Mesothelial cell of epicardium (in vitro differentiated cells): ENCODE measurements at places on chromosomes 3 and 15.

- no peak for DNase-seq
Measured at GRCh38 chr3:106299300-106300098, 430.7 kb upstream of the CBLB start.

GRCh38 chr3:128725547-128726022, 398 bp upstream of the RAB7A start:
- no peak for DNase-seq

DNA sequence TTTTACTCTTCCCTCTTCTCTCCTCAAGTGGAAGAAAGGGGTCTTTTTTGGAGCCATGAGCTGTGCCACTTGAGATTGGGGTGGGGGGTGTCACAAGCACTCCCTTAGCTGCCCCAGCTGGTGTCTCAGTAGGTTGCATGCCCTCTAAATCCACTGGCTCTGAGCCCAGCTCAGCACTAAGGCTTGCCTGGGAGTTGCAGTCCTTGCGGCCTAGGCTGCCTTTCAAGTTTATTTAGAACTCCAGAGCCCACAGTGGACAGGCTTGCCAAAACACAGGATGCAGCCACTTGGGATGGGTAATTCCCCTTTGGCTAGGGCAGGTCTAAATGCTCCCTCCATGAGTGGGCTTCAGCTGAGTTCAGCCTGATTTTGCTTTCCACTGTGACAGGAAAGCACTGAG, 24.7 kb downstream of the C3orf20 start:
- DNase-seq = no peak

DNA sequence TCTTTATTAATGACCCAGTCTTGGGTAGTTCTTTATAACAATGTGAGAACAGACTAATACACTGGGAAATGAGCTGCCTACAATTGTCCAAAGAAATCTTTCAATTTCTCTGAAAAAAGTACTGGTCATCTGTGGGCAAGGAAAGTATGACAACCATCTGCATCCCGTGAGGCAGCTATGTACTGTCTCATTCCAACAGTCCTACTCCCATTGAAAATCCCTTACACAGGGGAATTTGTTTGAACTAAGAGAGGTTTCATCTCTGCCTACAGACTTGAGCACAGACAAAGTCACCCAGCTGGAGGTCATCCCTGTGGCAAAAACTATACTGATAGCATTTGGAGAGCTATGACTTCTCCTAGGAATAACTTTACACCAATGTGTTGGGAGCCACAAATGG, 27.1 kb downstream of the SHC4 start:
- no peak for DNase-seq

GRCh38 chr15:88704791-88705768, 66.3 kb downstream of the ISG20 start:
- DNase-seq = no peak

GRCh38 chr3:107236655-107237337, 140.4 kb upstream of the CCDC54 start:
- DNase-seq = no peak

DNA sequence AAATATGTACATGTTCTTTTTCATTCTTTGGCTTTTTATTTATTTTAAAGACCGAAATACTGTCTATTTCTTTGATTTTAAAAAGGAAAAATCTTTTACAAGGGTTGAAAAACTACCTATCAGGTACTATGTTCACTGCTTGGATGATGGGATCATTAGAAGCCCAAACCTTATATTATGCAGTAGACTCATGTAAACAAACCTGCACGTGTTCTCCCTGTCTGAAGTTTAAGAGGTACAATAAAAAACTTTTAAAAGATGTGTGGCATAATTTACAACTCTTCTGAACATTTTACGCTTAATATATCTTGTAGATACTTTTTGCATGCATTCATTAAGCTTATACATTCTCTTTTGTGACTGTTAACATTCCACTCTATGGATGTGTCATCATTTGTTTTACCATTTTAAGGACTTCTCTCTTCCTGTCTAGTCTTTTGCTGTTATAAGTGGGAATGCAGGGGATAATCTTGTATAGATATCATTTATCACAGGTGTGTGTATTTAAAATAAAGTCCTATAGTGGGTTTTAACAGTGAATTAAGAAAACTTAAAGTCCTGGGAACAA, 6.2 kb downstream of the MGA start:
- no peak for DNase-seq

- no peak for DNase-seq
Measured at GRCh38 chr3:24937228-24937627, 442.6 kb upstream of the THRB start.

DNA sequence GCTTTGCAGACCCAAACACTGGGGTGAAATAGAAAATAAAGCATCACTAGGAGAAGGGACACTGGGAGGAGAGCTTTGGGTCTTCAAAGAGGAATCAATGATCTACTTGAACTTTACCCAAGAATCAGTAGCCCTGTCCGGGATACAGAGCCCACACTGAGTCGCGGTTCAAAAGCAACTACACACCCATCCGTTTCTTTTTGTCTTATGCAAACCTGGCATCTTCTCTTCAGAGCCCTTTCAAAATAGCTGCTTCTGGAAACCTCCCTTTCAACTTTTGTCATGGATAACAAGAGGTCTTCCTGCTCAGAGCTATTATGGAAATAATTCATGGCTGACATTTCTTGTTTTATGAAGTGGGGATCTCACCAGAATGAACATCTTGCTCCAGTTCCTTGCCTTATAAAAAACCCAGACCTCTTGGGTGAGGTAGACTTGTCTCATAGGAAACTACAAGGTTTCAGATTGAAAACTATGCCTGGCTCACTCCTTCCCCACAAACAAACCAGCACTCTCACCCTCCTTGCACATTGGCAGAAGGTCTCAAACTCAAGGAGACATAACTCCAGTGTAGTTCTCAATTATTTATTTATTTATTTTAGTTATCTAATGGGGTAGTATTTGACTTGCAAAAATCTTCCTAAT, 115.1 kb upstream of the ARHGEF3 start:
- no peak for DNase-seq

DNA sequence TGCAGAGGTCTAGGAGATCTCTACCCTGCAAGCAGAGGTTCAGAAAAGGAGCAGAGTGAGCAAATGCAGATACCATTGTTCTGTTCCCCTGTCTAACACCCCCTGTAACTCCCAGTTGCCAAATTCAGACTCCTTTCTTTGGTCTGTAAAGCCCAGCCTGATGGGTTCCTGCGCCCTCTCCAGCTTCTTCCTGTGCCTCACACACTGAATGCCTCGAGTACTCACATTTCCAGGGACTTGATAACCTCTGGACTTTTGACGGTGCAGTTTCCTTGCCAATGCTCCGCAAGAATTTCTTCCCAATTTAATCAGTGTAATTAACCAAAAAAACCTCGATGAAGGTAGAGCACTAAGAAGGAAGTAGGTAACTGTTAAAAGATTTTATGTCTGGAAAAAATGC, 19.3 kb downstream of the PDE8A start:
- no peak for DNase-seq

DNA sequence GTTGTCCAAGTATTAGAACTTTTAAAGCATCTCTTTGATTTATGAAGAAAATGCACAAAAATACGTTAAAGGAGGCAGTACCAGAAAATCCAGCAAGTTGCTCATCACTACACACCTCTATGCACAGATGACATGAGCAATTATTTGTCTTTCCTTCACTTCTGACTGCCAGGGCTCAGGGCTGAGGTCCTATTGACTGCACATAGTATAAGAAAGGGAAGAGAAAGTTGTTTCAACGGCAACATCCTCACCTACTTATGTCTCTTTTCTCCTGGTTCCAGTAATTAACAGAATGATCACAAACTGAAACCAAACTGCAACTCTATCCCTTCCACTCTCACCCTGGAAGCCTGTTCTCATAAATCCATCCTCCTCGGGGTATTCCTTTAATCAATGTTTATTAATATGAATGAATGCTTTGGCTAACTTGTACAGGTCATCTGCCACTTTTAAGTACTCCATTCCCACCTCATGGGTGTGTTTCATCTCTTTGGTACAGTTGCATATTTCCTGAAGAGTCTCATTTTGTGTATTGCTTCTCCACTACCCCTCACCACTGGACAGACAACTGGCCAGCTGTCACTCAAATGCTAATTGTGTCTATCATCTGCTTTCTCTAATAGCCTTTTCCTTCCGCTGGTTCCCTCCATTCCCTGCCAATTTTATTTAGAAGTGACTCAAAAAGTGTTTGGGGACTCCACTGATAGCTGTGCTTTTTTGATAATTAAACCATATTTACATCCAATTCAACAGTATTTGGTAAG, 34.5 kb downstream of the RAB27A start:
- no peak for DNase-seq

GRCh38 chr3:56921573-56922453, 120.1 kb upstream of the ARHGEF3 start:
- DNase-seq = no peak

DNA sequence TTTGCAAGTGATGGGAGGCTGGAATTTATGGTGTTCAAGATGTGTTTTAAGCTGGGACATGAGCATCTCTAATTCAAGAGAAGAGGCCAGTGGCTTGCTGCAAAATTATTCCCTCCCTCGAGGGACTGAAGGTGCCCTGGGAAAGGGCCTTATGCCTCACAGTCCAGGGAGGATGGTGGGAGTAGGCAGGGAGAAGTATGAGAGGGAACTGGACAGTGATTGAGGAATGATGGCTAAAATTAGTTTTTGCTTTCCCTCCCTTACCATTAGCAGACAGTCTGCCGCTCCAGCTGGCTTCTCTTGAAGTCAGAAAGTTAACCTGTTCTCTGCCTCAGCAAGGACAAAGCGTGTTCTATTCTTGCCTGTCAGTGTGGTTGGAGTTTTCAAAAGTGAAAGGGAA, 139.8 kb upstream of the SEMA6D start:
- no peak for DNase-seq

DNA sequence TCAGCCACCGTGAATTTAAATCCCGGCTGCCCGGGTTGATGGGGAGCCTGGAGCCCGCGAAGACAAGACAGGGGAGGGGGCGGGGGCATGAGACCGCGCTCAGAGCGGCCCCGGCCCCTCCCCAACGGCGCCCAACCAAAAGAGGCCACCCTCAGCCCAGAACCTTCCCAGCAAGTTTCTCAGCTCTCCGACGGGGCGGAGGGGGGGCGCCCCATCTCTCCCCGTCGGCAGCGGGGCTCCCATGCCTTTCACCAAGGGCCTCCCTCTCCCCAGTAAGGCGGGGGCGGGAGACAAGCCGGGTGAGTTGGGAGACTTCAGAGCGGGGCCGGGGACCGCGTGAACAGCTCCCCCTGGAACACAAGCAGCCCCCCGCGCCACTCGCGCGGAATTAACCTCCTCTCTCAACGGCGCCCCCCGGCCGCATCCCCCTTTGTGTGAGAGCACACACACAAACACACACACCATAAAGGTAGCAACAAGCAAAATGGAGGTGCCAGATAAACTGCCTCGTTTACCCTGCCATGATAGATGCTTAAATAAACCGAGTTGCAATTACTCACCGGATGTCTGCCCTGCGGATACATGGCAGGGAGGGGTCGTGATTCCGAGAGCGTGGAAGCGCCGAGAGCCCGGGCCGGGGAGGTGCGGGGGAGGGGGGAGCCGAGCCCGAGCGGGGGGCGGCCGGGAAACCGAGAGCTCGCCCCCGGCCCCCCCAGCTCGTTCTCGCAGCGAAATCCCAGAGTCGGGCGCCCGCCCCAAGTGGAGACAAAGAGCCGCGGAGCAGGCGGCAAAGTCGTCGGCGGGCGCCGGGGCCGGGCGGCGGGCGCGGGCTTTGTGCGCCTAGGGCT, 1.3 kb downstream of the TLE3 start:
- DNase-seq = peak; percentile 37

DNA sequence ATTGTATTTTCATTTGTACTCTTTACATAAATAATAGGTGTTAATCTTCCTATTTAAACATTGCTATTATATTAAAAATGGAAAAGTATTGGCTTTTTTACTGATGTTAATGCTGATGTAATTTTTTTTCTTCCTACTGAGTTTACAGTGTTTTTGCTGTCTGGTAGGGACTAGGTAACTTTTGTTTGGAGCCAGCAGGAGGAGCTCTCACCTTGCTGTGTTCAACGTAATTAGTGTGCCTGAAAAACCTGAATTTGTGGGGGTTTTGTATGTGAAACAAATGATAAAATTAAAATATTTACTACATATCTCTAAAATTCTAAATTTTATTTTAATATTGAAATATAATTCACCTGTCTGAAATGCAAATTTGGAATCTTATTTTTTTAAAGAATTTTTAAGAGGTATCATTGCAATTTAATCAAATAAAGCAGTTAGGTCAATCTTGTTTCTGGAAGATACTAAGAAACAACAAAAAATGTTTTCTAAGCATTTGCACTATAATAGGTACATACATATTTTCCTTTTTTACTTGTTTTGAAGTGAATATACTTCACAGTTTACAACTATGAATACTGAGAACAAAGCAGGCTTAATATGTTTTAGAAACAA, 48.8 kb downstream of the EPHA6 start:
- no peak for DNase-seq

DNA sequence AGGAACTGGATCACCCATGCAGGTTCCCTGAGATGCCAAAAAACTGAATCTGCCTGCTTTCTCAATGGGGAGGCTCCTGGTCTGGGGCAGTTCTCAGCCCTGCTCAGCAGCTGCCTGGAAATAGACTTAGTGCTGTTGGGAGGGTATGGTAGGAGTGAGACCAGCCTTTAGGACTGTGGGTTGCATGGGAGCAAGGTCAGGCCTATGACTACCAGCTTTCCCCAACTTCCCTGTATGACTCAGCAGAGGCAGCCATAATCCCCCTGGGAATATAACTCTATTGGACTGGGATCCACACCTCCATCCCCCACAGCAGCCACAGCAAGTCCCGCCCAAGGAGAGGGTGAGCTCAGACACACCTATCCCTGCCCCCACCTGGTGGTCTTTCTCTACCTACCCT, 87.0 kb downstream of the CFAP44 start:
- DNase-seq = no peak

- DNase-seq = no peak
Measured at GRCh38 chr3:187717572-187717971, 15.2 kb upstream of the RTP2 start.

- no peak for DNase-seq
Measured at GRCh38 chr3:24158761-24159454, 213.8 kb downstream of the NR1D2 start.

DNA sequence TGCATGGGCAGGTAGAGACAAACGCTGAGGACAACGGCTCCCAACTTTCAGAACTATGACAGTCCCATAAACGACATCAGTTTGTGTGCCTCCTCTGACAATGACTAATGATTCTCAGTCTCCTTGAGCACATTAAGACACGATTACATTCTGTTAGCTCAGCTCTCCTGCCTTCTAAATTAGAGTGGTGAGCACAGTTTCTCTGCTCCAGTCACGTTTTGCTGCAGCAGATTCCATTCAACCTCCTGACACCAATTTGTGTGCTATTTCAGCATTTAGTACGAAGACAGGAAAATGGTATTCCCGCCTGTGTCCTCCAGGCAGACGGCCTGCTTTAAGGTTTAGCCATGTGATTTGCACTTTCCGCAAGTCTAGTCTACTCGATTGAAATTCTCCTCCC, 458.4 kb upstream of the CFAP20DC start:
- DNase-seq = no peak

DNA sequence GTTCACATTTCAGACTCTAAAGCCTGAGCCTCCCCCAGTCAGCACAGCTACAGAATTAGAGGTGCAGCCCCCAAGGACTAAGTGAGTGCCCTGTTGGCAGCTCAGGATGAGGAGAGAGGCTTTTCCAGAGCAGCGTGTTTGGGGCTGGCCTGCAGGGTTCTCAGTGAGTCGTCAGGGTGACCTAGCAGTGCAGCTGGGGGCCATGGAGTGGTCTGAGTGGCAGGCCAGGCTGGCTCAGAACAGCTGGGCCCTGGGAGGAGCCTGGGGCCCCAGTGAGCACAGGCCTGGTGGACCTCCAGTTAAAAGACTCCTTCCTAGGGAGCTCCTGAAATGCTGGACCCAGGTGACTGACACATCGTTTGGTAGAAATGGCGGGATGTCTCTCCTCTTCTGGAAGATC, 108.3 kb downstream of the SLC49A4 start:
- DNase-seq = no peak

GRCh38 chr3:134008630-134009156, 21.0 kb downstream of the SLCO2A1 start:
- no peak for DNase-seq
